ENCODE measurements at places on chromosomes 1 and 21.

- no peak for DNase-seq
These were observed 4.9 kb downstream of the SH3BGR start for GRCh38 chr21:39456665-39457064.

- DNase-seq = no peak
These were observed 102.7 kb downstream of the TENT5C start for GRCh38 chr1:117708323-117709248.

DNA sequence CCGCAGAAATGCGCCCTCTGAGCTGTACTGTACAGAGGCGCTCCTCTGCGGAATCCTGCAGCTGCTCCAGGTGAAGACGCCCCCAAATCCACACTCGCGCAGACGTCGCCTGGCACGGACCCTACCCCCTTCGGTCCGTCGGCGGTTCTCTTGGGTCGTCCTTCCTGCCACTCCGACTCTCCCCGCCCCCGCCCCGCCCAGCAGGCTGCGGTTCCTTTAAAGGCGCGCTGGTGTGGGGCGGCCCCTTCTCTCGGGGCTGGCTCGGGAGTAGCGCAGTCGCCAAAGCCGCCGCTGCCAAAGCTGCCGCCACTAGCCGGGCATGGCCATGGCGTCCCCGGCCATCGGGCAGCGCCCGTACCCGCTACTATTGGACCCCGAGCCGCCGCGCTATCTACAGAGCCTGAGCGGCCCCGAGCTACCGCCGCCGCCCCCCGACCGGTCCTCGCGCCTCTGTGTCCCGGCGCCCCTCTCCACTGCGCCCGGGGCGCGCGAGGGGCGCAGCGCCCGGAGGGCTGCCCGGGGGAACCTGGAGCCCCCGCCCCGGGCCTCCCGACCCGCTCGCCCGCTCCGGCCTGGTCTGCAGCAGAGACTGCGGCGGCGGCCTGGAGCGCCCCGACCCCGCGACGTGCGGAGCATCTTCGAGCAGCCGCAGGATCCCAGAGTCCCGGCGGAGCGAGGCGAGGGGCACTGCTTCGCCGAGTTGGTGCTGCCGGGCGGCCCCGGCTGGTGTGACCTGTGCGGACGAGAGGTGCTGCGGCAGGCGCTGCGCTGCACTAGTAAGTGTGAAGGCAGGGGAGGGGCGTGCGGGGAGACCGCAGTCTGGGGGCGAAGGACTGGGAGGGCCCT lies at the start of gene RASSF5:
RASSF5 (plus strand) TSS at position 248 of the 846 bp plus-strand sequence; CDS start at position 320, 72 bp downstream.
- DNase-seq = peak; percentile 83

GRCh38 chr21:45370575-45370974 lies 34.4 kb upstream of the COL18A1 start:
- DNase-seq = no peak

- DNase-seq = no peak
These were observed 20.6 kb downstream of the ESPN start for GRCh38 chr1:6445062-6445763.

- no peak for DNase-seq
These were observed 246.7 kb downstream of the FOXD2 start for GRCh38 chr1:47684518-47684917.

- DNase-seq = no peak
These were observed 20.8 kb upstream of the FAM3B start for GRCh38 chr21:41295721-41296254.

DNA sequence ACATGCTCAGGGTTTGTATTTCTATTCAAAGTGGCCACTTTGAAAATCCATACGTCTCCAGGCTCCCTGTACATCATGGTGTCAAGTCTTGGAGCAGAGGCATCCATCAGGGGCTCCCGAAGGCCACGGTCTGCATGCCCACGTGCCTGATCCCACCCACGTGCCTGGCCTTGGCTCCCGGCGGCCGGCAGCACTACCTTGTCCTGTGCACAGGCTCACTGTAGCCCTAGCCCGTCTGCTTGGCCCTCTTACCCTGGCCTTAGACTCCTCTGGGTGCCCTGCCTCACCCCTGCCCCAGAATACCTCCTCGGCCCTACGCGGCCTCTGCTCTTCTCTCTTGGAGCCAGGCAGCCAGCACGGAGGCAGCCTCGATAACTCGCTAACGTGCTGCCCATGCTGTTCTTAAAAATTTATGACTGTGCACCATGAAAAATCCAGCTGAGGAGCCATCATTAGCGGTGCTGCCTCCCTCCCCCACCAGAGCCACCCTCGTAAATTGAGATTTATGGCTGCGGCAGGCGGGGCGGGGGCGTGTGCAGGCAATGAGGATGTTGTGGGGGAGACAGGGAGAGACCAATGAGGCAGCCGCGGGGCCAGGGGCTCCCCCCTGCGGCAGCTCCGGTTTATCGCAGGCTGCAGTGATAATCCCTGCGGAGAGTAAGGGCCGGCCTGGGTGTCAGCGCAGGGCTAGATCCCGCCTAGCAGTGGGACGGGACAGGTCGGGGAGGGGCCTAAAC lies 24.6 kb downstream of the DMAP1 start:
- peak; percentile 25 for DNase-seq

- no peak for DNase-seq
These were observed 23.9 kb downstream of the TRPM2 start for GRCh38 chr21:44377201-44377921.

GRCh38 chr1:170731566-170732251 lies 67.8 kb downstream of the PRRX1 start:
- DNase-seq = no peak

DNA sequence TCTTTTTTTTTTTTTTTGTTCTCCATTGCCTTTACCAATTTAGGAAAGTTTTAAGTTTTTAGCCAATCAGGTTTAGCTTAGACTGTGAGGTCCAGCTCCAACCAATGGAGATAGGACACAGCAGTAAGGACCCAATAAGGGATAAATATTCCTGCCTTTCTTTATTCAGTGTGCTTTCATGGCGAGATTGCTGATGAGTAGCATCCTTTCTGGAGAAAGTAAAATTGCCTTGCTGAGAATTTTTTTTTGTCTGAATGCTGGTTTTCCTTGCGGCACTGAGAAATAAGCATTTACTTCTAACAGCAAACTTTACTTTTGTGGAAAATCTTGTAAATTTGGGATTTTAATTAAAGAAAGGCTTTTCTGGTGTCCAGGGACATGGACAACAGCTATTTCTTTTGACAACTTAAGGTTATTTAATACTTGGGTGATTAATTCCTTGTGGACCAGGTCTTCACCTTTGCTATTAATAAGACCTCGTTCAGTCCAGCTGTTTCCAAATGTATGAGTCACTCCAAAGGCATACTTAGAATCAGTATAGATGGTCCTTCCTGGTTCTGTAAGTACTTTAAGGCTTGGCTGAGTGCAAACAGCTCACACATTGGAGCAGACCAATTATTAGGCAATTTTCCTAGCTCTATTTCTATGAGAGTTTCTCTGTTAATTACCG lies 54.1 kb downstream of the SERINC2 start:
- no peak for DNase-seq

- DNase-seq = no peak
These were observed 62.7 kb downstream of the SYT6 start for GRCh38 chr1:114090738-114091505.

DNA sequence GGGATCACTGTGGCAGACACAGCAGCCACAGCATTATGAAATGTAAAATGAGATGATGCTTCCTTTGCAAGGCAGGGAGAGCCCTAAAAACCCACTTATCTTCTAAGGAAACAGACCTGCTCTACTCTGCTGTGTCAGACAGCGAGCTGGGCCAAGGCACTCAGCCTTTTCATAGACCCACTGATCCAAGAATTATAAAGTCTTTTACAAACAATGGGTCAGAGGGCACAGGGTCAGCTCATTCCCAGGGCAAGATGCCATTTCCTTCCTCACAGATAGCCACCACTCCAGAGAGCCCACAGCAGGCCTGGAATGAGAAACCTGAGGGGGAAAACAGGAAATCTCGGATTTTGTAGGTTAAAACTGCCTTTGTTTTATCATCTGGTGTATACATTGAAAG lies 42.9 kb downstream of the CASQ2 start:
- DNase-seq = no peak

GRCh38 chr1:85334962-85335361 lies 58.5 kb upstream of the BCL10 start:
- no peak for DNase-seq

GRCh38 chr1:29639156-29639736 lies 402.9 kb downstream of the PTPRU start:
- DNase-seq = no peak

All from stimulated activated CD4-positive, alpha-beta T cell treated with anti-CD3 and anti-CD28 coated beads, Interleukin-4, amount 100 ng/mL, for 4 hours (primary cell).